Activated T-cell treated with anti-CD3 and anti-CD28 coated beads, Interleukin-2, amount 50 U/mL, for 72 hours (primary cell): ENCODE measurements at places on chromosomes 7 and 10.

DNA sequence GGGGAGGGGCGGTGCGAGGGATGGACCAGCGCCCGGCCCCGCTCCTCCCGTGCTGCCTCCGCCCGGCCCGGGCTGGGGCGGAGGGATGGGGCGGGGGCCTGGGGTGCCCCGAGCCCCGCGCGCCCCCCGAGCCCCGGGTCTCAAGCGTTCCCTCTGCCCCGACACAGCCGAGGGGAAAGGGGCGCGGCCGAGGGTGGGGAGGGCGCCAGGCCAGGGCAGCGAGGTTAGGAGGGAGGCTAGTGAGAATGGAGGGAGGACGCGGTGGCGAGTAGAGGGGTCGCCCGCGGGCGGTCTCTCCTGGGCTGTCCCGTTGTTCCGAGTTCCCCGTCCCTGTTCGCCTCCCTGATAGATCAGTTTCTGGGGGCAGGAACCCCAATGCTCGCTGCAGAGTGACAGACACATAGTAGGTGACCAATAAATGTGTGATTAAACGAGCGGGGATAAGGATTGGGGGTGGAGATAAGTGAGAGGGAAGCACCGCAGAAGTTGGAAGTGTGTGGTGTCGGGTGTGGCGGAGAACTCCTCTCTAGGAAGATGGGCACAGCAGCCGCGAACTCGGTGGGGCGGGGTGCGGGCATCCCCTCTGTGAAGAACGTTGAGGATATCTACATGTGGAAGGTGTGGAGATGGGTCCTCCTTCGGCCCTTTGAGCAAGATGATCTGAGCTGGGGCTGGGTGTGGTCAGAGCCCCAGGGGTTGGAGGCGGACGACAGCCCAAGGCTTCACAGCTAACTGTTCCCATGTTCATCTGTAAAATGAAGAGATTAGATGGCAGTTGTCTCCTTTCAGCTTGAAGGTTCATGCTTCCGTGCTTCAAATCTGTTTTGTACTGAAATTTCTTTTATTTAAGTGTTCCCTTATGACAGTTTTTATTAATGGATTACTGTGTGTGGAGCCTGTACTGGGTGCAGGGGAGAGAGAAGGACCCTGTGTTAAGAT, 580 bp downstream of the ZNF775 start:
- DNase-seq = peak; percentile 32

GRCh38 chr10:114482480-114483304, 78.4 kb upstream of the AFAP1L2 start:
- no peak for DNase-seq

DNA sequence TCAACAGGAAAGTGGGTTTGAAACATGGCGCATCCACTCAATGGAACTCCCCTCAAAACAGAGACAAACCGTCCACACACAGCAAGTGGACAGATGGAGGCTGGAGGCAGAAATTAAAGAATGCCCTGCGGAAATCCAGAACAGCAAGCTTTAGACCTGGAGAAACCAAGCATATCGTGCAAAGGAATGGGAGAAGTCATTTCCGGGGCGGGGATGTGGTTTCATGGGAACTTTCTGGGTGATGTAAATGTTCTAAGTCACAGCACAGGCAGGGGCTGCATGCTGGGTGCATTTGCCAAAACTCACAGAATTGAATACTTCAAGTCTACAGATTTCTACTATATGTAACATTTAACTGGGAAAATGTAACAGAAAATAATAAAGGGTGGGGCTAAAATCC, 213.0 kb downstream of the PTPRN2 start:
- DNase-seq = no peak

DNA sequence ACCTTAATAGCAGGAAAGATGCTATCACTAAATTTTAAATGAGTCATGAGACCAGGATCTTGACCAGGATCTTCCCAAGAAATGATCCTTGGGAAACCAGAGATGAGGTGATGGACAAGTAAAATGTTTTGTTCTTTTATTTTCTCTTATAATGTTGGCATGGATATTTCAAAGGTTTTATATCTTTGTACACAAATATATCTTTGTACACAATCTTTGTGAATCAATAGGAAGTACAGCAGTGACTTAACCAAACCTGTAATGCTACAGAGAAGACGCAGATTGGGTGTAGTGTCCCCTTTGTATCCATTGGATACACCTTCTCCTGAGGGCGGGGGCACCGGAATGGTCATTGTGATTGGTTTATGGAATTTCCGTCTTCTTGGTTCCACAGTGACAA, 180.1 kb upstream of the CCDC6 start:
- no peak for DNase-seq

DNA sequence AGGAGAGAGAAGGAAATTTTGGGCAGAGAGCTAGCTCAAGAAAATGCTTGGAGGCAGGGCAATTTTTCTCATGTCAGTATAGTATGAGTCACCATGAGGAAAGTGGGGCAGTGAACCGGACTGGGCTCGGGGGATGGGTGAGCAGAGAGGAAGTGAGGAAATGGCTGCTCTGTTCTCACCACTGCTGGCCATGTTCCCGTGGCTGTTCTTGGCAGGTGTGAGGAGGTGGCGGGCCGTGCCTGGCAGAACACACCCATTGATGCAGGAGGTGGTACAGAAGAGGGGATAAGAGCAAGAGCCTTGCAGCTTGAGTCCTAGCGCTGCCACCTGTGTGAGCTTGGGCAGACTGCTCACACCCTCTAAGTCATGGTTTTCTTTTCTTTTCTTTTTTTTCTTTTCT, 304.4 kb upstream of the LYZL1 start:
- DNase-seq = no peak

GRCh38 chr7:5597772-5598171, 174.1 kb upstream of the TNRC18 start:
- no peak for DNase-seq

GRCh38 chr7:90717296-90718060, 121.4 kb downstream of the CDK14 start:
- no peak for DNase-seq

GRCh38 chr10:122514045-122514840, 46.3 kb upstream of the DMBT1 start:
- no peak for DNase-seq

DNA sequence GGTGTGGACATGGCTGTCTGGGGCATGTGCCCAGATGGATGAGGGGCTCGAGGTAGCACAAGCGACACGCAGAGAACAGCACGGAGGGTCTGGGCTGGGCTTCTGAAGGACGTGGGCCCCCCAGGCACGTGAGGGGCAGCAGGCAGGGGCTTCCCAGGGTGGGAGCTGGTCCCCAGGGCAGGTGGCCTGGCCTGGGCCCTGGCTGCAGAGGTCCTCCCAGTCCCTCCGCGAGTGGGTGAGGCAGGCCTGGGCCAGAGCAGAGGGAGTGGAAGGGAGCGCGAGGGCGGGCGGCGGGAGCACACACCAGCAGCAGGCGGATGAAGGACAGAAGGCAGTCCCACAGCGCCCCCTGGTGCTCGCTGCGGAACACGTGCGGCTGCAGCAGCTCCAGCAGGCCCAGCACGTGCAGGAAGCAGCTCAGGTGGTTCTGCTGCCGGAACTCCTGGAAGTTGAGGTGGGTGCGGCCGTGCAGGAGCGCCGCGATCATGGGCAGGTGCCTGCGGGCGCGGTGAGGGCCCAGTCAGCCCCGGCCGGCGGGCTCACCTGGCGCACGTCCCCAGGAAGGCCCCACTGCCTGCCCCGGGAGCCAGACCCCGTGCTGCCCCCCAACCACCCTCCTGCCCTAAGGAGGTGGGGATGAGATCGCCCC, 14.7 kb upstream of the MICALL2 start:
- peak; percentile 86 for DNase-seq

- no peak for DNase-seq
Observed at GRCh38 chr10:122591736-122592135, 31.2 kb downstream of the DMBT1 start.

- DNase-seq = no peak
Observed at GRCh38 chr10:97910661-97911060, 61.0 kb downstream of the GOLGA7B start.

GRCh38 chr10:54091237-54091636, 709.8 kb downstream of the PCDH15 start:
- DNase-seq = no peak

GRCh38 chr7:121278120-121279021, 50.4 kb upstream of the WNT16 start:
- no peak for DNase-seq

GRCh38 chr7:106327538-106328481, 43.0 kb upstream of the NAMPT start:
- no peak for DNase-seq

DNA sequence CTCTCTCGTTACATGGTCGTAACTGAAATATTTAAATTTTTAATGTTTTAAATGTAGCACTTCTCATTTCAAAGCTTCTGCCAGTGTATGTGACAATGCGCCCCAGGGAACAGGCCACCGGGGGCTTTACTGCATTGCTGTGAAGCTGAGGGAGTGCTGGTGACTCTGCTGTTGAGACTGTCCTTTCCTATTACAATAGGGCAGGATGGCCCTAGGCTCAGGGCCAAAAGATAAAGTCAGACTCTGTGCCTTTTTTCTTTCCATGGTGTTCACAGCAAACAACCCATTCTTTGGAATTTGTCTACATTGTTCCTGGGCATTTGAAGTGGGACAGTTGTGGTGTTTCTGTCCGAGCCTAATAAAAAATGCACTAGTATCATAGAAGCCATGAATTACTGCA, 107.3 kb downstream of the GALNT11 start:
- DNase-seq = no peak

- no peak for DNase-seq
Observed at GRCh38 chr7:134307320-134307719, 9.4 kb downstream of the SLC35B4 start.

- DNase-seq = no peak
Observed at GRCh38 chr7:33248671-33249070, 119.3 kb downstream of the BBS9 start.

GRCh38 chr10:121900443-121901174, 27.2 kb downstream of the ATE1 start:
- DNase-seq = peak; percentile 19

GRCh38 chr7:17994079-17994850, 33.4 kb downstream of the PRPS1L1 start:
- DNase-seq = peak; percentile 20

DNA sequence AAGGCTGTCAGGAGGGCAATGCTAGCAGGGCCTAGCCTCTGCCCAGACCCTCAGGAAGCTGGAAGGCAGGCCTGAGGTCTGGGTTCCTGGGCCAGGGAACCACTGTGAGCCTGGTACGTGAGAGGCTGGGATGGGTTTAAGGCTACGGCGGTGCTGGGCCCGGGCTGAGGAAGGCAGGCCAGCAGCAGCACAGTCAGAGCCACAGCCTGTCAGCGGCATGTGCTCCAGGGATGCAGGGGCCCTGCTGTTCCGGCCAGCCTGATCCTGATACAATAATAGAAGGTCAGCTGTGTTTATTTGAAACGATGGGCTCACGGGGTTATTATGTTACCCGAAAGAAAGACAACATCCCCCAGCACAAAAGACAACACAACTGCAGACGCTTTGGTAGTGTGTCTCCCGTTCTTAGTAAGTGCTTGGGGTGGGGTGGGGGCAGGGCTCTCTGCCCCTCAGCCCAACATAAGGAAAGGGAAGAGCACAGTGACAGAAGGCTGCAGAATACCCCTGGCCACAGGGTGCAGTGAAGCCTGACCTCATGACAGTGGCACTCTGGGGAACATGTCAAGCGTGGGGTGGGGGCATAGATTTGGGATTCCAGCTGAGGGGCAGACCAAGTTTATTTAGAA, 95.0 kb downstream of the COL13A1 start:
- DNase-seq = no peak

- no peak for DNase-seq
Observed at GRCh38 chr7:69129524-69129923, 468.8 kb upstream of the AUTS2 start.

GRCh38 chr7:106421181-106421762, 136.5 kb upstream of the NAMPT start:
- DNase-seq = no peak

DNA sequence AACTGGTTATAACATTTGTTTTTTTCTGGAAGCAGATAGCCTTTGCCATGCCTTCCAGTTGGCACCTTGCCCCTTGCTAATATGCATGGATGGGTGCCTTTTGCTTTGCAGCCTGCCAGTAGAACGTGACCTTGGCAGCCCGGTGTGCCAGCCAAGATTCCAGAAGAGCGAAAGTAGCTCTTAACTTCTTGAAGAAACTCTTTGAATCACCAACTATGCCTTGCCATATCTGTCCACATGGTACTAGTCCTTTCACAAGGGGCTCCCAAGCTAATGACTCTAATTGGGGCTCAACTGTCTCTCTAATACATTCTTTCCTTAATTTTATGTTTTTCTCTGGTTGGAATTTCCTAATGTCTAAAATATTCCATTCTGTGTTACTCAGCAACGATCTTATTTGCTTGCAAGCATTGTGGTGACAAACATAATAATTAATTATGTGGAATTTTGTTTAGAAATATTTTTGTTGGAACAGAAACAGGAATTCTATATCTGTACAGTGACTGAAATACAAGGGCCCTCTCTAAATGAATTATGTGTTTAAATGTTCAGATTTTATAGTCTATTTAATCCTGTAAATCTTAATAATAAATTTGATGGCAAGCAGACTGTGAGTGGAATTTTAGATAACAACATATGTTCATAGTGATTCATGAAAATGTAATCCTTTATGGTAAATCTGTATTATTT, 45.8 kb downstream of the HDAC9 start:
- no peak for DNase-seq

- DNase-seq = no peak
Observed at GRCh38 chr7:151825721-151826120, 51.2 kb downstream of the PRKAG2 start.

DNA sequence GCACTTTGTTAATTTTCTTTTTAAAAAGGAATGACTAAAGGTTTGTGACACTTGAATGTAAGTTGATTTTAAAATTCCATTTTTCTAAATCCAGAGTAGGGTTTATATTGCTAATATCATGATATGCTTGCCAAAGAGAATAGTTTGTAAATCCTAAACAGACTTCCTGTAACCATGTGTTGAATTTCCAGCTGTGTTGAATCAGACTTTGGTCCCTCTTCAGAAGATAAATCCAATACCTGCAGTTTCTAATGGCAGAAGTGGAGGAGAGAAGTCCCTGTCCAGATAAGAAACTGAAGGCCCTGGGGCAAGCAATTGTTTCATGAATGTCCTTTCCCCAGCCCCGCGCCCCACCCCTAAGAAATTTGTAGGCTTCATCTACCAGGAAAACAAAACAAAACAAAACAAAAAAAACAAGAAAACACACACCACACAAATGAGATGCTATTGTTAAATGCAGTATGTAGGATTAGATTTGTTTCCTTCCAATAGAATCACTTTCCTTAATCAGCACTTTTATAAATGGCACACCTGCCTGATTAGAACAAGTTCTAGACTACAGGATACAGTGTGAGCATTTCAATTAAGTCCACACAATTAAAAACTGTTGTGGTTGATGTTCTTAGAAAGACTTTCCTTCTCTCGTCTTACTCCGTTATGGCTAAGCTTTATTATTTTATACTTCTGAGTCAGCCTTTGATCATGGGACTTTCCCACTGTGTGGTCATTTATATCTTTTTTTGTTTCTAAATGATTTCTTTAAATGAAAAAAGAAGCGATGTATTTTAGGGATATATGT, 122.8 kb downstream of the KAT6B start:
- no peak for DNase-seq

- DNase-seq = no peak
Observed at GRCh38 chr7:155913719-155914118, 101.5 kb upstream of the SHH start.

GRCh38 chr7:55081472-55082227, 62.8 kb downstream of the EGFR start:
- DNase-seq = no peak
